ENCODE measurements at places on chromosomes 12 and 14. TPM values are rescaled to one million over a fixed set of nuclear protein-coding genes. Genes with fewer than 3 reads are reported as not detected.

GRCh38 chr12:93279565-93280412 is 97.9 kb upstream of the NUDT4 start:
- no peak for DNase-seq

REM2 gene
- 0.28 TPM for total RNA-seq

GRCh38 chr14:53128303-53129028 is 24.7 kb downstream of the DDHD1 start:
- DNase-seq: no peak

DNA sequence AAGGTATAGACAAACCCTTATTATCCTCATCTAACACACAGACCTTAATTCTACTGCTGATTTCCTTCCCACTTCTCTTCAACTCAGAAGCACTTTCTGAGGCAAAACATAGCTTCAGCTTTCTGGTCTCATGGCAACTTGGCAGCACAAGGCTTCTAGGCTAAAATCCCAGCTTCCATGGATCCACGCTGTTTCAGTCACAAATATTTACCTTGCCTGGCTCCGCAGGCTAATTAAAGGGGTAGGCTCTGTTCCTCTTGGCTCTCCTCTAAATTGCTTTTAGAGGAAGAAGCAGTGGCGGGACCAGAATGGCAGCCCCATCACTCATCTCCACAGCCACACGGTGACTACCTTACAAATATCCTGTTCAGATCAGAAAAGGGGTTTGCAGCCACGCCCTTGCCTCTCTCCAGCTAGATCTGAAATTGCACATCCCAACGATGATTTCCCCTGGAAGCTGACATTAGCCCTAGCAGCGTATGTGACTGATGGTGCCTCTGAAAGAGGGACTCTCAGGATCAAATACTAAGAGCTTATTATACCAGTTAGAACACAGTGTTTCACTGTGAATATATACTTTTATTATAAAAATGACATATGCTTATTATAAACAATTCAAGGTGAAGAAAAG is 221.5 kb upstream of the NUDT4 start:
- no peak for DNase-seq

DNA sequence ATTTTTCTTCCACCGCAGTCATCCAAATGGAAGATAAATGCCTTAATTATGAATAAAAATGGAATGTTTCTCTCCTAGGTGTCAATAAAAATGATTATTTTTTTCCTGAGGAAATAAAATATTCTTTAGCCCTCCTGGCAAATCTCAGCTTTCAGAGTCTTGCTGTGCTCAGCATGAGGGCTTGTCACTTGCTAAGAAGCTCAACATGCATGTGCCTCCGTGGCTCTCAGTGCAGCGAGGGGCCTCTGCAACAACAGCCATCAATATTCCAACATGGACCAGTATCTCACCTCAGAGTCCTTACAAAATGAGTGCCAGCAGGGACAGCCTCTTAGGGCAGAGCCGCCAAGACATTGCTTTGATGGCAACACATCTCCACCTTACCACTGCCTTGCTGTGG is 159.5 kb upstream of the TMPO start:
- no peak for DNase-seq

DNA sequence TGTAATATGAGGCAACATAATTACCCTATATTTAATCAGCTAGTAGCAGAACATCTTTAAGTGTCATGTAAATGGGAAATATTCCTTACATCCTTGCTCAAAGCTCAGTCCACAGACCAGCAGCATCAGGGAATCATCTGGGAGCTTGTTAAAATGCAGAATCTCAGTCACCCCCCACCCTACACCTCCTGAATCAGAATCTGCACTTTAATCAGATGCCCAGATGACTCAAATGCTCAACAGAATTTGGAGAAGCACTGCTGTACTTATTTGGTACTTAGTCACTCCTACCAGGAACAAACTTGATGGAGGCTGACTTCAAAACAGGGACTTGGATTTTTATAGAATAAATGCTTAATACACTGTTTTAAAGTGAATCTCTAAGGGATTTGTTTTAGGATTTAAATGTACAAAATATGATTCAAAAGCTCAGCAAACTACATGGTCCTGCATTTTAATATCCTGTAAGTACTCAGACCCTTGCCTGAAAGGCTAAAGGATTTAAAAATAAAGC is 96.5 kb downstream of the ARMH4 start:
- DNase-seq: no peak

All from pancreas (tissue), 10 donors.